Muscle of arm (tissue), 14 donors: ENCODE measurements at places on chromosomes 5 and 9. TPM values are rescaled to one million over a fixed set of nuclear protein-coding genes. Genes with fewer than 3 reads are reported as not detected.

GRCh38 chr9:113274474-113275156 lies 757 bp downstream of the CDC26 start:
- DNase-seq = peak; percentile 54

Gene NEURL1B
- polyA plus RNA-seq = 29.9 TPM

Gene HRCT1
- polyA plus RNA-seq = 2.6 TPM

Gene C9orf50
- not detected for polyA plus RNA-seq

DNA sequence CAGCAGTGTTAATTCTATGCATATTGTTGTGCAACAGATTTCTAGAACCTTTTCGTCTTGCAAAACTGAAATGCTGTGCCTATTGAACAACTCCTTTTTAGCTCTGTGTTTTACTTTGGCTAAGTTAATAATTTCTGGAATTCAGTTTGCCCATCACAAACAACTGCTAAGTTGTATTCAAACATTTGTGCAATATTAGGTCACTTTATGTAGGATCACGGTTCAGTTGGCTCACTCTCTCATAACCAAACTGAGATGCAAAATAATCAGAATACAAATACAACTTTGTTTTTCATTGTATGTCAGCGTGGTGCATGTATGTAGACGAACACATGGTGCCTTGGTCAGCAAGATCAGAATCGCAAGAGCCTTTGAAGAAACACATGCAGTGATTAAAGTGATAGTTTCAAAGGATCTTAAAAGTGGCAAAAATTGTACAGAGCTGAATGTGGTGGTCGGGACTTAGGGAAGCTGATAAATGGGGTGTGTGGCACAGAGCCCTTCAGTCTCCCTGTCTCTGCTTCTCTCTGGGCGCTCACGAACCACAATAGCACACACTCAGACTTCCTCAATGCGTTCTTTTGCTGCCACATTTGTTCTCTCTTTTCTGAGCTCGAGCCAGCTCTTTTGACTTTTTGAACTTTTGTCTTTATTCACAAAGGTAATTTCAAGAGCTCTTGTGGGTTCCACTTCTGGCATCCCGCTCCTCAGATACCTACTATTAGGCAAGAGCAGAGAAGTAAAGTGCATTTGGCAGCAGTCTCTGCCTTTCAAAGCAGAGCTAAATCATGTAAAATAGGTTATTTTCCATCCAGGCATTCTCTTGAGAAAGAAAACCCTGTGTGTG lies 112.4 kb upstream of the CTSL start:
- DNase-seq = no peak

- no peak for DNase-seq
Measured at GRCh38 chr9:137670391-137671195, 51.8 kb downstream of the EHMT1 start.

- DNase-seq = no peak
Measured at GRCh38 chr9:121500165-121500478, 478 bp upstream of the GGTA1 start.

DNA sequence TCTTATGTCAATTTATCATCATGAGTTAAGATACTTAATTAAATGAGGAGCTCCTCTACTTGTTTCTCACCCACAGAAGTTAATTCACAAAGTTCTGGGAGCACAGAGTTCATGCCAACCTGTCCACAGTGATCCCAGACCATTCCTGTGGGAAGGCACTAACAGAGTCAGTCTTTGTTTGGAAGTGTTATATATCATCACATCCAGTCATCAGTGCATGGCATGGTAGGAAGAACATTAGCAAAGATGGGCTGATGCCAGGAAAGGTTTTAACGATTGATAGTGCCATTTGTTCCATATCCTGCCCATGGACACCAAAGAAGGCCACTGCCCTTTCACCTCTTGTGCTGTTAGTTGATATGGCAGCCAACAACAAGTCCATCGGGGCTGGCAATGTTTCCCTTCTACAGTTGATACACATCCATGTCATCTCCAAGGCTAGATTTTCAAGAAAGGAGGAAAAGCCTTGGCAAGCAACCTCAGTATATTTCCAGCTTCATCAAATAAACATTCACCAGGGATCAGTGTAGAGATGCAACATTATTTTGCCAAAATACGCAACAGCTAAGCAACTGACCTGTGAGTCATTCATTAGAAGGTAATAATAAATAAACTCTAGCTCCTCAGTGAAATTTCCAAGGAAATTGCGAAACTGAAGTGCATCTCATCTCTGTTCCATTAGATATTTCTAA lies 169.6 kb downstream of the RORB start:
- DNase-seq = no peak

- DNase-seq = no peak
Measured at GRCh38 chr5:127031863-127032232, 1.5 kb upstream of the MARCHF3 start.

- DNase-seq = no peak
Measured at GRCh38 chr5:6829150-6829784, 116.0 kb downstream of the TENT4A start.

Gene SH3GLB2
- polyA plus RNA-seq = 47.0 TPM

DNA sequence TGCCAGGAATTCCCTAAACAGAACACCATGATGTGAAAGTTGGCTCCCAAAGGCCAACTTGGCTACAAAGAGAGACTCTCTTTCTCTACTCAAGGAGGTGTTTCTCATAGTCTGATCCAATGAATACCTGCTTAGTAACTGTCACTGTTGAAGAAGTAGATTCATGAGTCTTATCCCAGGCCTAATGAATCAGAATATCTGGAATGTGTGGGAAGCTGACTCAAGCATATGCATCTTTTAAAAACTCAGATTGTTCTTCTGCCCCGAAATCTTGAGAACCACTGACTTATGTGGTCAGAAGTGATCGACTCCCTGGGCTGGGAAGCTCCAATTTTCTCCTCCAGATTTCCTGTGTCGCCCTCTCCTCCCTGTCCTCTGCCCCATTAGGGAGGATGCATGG lies 345.6 kb downstream of the PLK2 start:
- no peak for DNase-seq

DNA sequence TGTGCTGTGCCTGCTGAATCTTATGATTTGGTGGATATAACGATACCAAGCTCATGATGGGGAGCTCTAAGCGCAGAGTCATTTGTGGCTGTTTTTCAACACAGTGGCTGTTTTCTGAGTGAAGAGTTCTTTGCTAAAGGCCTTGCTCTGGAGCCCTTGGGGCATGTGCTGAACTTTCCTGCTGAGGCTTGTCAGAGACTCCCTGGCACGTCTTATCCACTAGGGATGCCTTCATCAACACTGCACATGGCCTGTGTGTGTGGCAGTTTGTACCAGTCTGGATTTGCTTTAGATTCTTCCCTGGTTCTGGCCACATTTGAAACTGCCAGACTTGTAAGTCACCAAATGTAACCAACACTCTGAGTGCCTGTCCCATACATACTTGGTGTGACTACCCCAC lies 188.2 kb downstream of the DMRT2 start:
- no peak for DNase-seq

Gene SCGB3A1
- polyA plus RNA-seq = 0.71 TPM

- no peak for DNase-seq
Measured at GRCh38 chr9:119795395-119795794, 426.2 kb upstream of the BRINP1 start.

DNA sequence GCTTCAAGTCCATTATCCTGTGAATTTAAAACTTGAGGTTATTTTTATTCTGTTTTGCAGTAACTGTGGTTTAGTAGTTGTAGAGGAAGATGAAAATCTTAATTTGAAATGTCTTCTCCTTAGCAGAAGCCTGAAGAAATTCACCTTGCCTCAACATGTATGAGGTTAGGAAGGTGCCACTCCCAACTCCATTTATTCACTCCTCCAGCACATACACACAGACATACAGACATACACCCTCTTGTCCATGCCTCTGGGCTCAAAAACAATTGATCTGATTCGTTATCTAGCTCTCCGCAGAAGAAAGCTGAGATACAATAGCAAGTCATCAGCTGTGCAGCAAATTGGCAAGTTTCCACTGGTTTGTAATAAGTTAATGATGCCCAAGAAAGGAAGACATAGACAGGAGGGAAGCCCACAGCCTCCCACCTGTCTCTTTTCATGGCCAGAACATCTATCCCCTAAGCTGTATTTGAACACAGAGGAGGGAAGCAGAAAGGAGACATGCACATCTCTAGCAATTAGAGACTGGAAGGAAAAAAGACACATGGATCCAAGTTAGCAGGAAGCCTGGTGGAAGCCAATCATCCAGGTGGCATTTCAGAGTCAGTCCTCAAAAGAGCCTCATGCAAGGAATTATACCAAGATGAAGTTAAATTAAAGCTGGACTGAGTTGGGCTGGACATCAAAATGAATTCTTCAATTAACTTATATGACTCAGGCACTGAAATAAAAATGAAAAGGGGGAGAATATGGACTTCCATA lies 257.9 kb downstream of the ASTN2 start:
- DNase-seq = no peak

GRCh38 chr9:5488221-5489008 lies 21.9 kb upstream of the PDCD1LG2 start:
- no peak for DNase-seq

- DNase-seq = no peak
Measured at GRCh38 chr5:9009931-9010651, 535.8 kb downstream of the SEMA5A start.
